ENCODE measurements at places on chromosomes 4 and X.

DNA sequence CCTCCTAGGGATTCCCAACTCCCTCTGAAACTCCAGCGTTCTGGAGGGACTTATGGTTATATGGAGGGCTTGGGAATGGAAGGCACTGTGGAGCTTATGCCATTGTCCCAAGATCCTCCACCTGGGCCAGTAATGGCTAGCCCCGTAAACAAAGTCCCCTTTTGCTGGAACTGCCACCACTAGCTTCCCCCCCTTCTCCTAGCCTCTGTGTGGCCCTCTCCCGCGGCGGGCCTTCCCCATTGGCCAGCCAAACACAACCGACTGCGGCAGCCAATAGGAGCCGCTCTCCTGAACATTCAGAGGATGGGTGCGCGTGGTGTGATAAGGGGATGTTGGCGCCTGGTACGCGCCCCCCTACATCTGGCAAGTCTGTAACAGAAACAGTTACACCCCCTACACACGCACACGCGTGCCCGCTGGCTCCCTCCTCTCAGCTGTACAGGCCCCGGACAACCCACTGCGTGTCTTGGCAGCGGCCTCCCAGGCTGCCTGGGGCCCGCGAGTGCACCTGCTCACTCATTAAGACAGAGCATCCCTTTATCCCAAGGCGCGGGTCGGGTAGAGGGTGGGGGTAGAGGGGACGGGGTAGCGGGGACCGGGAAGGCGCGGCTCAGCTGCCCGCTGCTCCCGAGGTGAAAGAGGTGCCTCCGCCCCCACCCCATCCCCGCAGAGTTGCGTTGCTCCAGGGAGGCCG, 863 bp upstream of the RAB33A start:
- DNase-seq = peak; percentile 88

DNA sequence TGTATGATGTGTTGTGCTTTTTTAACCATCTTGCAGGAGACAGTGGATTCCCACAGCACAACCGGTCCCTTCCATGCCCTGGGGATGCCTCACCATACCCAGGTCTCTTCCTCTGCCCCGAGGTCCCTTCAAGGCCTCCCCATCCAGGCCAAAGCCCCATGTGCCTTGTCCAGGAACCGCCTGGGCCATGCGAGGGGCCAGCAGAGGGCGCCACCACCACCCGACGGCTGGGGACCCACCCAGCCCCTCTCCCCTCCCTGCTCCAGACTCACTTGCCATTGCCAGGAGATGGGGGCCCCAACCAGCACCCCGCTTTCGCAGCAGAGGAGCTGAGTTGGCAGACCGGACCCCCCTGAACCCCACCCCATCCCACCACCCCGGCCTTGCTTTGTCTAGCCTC, 485.5 kb downstream of the TRAM1L1 start:
- DNase-seq = peak; percentile 4

DNA sequence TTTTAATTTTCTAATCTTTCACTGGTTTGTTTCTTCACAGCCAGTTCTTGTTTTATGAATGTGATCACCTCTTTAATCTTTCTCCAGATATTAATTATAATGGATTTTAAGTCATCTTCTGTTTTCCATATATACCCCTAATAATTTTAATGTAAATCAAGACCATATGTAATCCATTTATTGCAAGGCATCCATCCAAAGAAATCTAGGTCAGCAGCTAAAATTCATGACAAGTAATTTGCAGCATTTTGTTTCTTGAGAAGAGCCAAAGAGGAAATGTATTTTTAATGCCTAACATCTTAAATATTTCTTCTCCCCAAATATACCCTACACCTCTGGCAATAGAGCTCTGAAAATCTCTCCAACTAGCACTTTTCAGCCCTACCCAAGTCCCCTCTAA, 81.1 kb downstream of the SUPT20HL2 start:
- no peak for DNase-seq

DNA sequence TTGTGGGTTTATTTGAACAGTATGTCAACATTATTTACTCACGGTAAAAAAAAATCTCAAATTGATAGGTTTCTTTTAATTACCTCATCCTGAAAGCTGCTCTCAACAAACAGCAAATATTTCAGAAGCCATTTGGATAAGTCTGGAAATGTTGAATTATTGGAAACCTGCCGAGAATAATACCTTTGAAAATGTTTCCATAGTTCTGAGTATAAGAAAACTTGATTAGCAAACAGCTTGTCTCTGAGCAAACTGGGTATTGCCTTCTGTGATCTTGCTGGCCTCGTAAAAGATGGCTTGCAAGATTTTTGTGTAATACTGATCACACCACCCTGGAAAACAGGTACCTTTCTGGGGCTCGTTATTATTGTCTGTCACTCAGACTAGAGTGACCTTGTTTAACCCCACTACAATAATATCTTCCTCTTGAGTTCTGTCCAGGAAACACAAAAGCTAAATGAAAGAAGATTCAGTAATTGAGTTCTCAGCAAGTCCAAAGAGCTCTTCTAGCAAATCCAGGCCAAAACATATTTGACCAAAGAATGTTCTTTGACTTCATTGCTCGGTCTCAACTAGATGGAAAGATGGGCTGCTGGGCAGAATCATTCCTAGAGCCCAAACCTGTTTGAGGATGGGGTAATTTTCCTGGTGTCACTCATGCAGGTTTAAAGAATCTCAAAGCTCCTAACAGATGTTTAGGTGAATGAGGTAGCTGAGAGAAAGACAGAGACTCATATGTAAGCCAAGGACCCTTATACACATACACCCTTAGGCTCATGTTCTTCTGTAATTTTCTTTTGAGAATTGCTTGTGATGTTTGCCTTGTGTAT, 255.6 kb upstream of the JADE1 start:
- DNase-seq = no peak

GRCh38 chrX:107804427-107804826, 21.2 kb upstream of the MID2 start:
- DNase-seq = no peak

DNA sequence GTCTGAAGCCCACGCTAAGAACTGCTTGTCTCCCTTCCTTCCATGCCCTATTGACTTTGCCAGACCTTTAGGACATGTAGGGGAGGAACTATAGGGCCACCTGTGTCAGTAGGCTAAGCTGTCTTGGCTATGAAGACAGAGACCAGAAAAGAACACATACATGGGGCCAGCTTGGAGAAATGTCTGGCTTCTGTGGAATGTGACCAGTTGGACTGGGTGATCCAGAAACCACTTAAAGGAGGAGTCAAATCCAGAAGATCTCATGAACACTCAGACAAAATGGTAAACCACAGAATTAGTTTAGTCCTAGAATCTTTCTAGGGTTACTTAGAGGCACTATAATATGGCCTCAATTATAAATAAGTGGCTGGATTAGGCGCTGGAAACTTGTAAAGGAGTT, 42.0 kb downstream of the PHKA2 start:
- DNase-seq = no peak

- no peak for DNase-seq
Observed at GRCh38 chr4:12612876-12613275, 871.3 kb downstream of the RAB28 start.

DNA sequence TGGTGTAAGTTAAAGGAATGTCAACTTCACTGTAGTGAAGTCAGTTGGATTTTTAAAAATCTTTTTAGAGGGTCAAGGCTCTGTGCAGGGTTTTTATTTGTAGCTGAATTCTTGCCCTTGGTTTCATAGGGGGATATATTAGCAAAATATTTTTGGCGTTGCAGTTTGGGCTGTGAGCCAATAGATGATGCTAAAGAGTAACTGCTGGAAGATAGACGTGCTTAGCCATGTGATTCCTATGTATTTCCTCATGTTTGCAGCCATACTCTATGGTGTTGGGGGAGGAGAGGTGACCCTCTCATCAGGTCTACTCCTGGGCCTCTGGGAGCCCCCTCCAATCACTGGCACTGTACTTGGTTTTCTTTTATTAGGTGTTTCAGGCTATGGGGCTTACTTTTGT, 246.7 kb upstream of the ARHGAP24 start:
- no peak for DNase-seq

Measured in HuH-7 (cell line).